ENCODE measurements at places on chromosomes 2 and 18. TPM values are rescaled to one million over a fixed set of nuclear protein-coding genes. Genes with fewer than 3 reads are reported as not detected.

Gene SLC23A3
- 0.65 TPM for total RNA-seq

Gene LHCGR
- total RNA-seq, result not detected

Gene TXNDC9
- total RNA-seq, result 131 TPM

Gene TTL
- 36.3 TPM for total RNA-seq

Gene DSG2
- total RNA-seq, result under 0.01 TPM

Gene HOXD11
- total RNA-seq, result not detected

Gene UGT1A7
- not detected for total RNA-seq

Gene TBR1
- under 0.01 TPM for total RNA-seq

Gene RGPD3
- 0.32 TPM for total RNA-seq

Gene TMEM87B
- 27.6 TPM for total RNA-seq

Gene GREB1L
- under 0.01 TPM for total RNA-seq

Gene SETBP1
- total RNA-seq, result 6.2 TPM

Gene SKOR2
- not detected for total RNA-seq

Gene DSG1
- total RNA-seq, result not detected

Gene ZNF516
- 9.4 TPM for total RNA-seq

Gene DCDC2C
- total RNA-seq, result not detected

Gene CNGA3
- total RNA-seq, result not detected

Gene SERPINB5
- not detected for total RNA-seq

Gene TMEFF2
- under 0.01 TPM for total RNA-seq

Gene MARCO
- total RNA-seq, result not detected

Gene ANKRD62
- not detected for total RNA-seq

Gene CCDC102B
- total RNA-seq, result 3.0 TPM

All from epithelial cell of umbilical artery (primary cell).